GM18507 (cell line): ENCODE measurements at places on chromosomes 5 and 9.

- no peak for DNase-seq
Observed at GRCh38 chr9:4810565-4810964, 17.8 kb downstream of the RCL1 start.

GRCh38 chr5:17118631-17119030 is 98.8 kb upstream of the BASP1 start:
- no peak for DNase-seq

DNA sequence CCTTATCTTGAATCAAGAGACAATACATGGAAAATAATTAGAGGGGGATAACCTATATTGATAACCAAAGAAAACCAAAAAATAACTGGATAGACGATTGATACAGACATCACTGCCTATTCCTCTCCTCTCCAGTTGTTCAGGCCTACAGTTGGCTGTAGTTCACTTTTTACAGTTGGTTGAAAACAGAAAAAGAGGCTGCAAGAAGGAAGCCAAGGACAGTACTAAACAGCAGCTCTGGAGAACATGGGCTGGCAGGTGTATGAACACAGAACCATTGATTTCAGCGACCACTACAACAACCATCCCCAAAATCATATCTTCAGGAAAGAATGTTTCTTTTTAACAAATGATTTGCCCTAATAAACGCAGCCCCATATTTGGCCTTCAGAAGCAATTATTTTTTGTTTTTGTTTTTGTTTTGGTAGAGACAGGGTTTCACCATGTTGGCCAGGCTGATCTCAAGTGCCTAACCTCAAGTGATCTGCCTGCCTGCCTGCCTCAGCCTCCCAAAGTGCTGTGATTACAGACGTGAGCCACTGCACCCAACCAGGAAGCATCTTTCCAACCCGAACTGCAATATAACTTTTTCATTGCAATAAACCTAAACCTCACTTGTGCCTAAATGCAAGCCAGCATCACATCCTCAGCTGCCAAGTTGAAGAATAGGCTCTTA is 64.3 kb downstream of the MLLT3 start:
- DNase-seq = no peak

DNA sequence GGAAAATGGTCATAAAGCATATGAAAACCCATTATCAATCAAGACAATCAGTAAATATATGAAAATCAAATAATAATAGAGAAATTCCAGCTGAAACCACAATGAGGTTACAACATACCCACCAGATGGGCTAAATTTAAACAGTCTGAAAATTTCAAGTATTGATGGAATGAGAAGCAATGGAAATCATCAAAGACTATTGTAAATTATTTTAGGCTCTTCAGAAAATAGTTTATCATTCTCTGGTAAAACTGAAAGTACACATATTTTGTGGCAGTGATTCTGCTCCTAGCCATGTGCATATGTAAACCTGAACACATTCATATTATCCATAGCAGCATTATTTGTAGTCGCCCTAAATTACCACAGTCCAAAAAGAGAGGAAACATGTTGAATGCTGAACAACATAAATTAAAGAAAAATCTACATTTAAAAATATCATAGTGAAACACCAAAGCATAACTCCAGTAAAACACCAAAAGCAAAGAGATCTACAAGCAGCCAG is 215.3 kb downstream of the PRELID2 start:
- DNase-seq = no peak

DNA sequence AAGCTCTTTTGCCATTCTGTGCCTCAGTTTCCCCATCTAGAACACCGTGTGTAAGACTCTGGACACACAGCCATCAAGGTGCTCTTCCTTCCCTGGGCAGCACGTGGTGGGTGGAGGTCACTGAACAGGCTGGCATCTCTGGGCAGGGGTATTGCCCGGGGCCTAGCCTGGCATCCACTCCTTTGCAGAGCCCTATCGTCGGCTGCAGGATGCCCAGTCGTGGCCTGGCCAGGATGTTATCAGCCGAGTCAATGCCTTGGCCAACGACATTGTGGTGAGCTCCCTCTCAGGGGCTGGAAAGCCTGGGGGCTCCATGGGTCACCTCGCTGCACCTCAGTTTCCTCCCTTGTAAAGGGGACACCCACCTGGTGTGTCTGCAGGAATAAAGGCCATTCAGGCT is 4.0 kb downstream of the ADGRD2 start:
- no peak for DNase-seq

DNA sequence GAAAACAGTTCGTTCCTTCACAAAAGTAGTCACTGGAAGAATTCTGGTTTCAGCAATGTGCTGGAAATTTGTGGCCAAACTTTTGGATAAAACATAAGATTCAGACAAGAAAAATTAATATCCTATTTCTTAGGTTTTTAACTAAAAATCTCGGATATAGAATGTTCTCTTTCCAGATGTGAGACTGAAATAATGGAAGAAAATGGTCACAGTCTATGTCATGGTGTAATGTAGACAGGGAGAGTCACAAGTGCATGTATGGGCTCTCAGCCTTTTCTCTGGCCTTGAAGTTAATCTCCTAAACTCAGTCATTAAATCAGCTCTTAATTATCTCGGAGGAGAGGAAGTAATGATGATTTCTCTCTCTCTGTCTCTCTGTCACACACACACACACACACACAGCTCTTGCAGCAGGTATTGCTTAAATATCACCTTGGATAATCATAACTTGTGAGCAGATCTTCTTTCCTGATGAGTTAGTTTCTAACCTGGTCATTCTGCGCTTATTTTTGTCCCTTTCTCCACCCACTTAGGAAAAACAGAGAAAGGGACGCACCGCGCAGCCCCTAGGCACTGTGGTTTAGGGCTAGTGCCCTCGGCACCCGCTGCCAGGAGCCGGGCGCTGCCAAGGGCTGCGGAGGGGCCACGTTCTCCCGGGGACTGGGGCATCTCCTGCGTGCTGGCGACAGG is 672 bp upstream of the ITGA2 start:
- no peak for DNase-seq

DNA sequence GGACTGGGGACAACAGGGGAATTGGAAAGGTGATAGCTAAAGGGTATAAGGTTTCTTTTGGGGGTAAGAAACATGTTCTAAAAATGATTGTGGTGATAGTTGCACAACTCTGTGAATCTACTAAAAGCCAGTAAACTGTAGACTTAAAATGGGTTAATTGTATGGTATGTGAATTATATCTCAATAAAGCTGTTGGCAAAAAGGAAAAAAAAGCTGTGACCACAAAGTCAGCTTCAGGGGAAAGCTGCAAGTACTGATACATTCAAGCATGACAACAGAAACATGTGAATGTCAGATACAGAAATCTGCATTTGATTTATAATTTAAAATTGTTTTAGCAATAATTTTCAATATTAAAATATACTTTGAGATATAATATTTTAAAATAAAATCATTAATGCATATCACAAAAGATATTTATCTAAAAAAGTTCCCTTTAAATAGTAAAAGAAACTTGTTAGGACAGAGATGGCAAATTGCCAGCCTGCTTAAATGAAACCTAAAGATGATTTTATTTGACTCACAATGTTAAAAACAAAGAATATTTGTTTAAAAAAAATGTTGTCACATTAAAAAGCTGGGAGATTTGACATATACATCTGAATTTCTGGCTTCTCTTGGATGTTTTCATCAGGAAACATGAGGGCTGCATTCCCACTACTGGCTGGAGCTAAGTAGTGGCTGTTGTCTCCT is 66.0 kb downstream of the TBCA start:
- no peak for DNase-seq

DNA sequence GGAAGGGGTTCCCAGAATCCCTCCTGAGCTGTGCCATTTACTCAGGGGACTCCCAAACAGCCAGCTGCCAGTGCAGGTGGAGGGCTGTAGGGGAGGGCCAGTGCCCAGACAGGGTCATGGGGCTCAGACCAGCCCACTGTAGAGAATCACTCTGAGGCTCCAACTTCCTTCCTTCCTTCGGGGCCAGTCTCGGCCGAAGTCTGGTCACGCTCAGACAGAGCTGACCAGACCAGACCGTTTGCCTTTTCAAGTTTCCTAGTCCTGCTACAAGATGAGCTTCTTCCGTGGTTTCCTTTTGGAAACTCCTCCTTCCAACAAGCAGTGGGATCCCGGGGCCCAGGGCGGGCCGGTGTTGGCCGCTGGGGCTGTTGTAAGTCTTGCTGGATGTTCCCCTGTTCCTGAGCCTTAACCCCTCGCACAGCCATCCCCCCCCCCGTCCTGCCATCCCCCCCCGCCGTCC is 52.6 kb downstream of the SAR1B start:
- no peak for DNase-seq

- no peak for DNase-seq
Observed at GRCh38 chr9:34636791-34637355, 714 bp downstream of the SIGMAR1 start.

DNA sequence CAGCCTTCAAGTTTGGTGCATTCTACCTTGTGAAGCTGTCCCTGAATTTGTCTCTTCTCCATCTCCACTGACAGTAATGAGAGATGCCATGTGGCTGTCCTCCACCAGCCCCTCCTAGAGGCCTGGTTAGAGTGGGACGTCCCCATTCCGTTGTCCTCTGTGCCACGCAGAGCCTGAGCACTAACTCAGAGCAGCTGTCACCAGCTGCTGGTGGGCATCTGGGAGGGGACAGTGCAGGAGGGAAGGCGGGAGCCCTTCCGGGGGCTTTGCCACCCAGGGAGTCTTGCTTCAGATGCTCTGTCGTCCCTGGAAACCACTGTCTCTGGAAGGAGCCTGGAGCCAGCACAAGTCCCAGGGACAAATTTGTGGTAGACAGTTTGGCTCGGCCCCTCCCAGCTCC is 78.6 kb downstream of the PDZD2 start:
- no peak for DNase-seq

DNA sequence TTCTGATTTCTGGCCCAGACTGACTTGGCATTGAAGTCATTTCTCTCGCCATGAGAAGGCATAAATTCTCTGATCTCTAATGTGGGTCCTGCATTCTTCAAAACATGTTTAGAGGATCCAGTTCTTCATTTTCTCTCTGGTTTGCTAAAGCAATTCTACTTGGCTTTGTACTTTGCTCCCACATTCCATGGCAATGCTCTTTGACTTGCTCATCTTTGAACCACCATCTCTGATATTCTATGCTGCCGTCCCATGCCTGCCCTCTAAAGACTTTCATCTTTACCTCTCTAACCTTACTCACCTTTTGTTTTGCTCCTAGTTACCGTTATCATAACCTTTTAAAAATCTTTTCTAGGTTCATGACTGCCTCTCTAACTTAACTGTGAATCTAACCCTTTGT is 366.9 kb downstream of the KIF4B start:
- DNase-seq = no peak

GRCh38 chr5:16926417-16926816 is 9.7 kb downstream of the MYO10 start:
- DNase-seq = no peak

DNA sequence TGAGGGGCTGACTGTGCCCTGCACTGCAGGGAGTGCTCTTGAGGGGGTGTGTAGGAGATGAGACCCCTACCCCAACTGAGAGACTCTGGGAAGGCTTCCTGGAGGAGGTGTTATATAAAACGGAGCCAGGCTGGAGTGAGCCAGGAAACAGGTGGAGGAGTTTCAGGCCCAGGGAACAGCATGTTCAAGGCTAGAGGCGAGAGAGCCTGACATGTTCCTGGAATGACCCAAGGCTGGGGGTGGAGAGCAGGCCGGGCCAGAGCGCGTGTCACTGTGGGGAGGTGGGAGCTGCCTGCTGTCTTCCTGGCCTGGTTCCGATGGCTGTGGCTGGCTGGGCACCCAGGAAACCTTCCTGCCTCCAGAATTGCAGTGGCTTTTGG is 48.7 kb downstream of the RXRA start:
- DNase-seq = no peak

DNA sequence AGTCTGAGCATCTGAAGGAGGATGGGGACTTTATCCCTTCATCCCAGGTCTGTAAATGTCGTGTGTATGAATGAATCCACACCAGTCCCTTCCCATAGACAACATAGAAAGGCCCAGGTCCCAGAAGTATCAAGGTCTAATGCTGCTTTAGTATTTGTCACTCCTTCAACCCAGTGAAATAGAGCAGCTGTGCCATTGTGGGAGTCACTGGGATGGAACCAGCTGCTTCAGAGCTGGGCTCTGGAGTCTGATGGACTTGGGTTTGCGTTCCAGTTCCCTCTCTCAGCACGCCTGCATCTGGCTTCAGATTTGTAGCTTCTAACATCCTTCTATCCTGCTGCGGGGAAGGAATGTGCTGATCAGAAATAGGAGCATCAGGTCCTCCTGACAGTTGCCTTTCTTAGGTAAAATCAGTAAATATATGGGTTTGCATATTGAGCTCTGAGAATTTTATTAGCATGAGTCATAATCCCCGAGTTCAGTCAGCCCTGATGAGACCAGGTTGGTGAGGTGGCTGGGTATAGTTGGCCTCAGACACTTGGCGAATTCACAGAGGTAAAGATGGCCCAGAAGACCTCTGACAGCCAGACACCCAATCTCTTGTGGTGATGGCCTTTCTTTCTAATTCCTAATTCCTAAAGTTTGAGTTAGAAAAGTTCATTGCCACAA is 10.1 kb downstream of the ACO1 start:
- DNase-seq = no peak

GRCh38 chr9:37424204-37424685 is 1.7 kb downstream of the GRHPR start:
- DNase-seq = no peak

GRCh38 chr5:170121321-170121720 is 15.6 kb downstream of the FOXI1 start:
- no peak for DNase-seq

GRCh38 chr9:121279776-121280388 is 11.9 kb downstream of the GSN start:
- DNase-seq = no peak

DNA sequence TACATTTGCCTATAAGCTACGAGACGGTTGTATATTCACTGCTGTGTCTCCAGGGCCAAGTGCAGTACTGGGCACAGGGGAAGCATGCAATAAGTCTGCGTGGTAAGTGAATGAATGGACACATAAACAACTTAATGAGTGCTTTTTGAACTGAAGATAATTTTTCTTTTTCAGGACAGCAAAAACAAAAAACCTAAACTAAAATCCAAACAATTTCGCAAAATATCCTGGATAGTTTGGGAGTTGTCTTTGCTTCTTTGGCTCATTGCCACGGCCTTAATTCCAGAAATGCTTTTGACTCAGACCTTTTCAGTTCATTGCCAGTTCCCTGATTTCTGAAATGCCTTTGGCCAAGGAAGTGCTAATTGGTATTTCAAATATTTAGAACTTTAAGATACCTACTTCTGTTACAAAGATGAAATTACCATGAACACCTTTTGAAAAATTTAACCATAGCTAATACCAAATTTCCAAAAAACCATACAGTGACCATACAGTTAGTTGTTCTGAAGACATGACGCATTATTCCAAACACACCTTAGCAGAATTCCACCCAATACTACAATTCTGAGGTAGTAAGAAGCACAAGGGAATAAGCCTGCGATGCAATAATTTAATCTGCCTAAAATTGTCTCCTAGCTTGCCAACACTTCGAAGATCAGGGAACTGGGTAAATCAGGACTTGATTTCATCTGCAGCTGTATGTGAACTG is 42.8 kb downstream of the TEK start:
- no peak for DNase-seq

DNA sequence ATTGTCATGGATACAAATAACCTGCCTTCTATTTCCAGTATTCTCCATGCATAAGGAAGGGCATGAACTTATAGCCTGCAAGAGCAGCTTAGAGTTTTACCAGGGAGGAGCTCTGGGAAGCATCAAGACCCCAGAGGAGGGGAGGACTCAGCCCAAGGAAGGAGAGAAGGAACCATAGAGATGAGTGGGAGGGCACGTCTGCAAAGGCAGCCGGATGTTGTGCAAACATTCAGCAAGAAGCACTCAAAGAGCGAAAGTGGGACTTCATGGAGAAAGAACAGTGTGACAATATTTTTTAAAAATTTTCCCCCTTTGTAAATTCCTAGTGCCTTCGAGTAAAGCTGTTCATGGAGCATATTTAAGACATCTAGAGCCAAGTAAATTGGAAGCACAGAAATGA is 270.1 kb upstream of the PTGER4 start:
- DNase-seq = no peak
